Astrocyte of the hippocampus (primary cell): ENCODE measurements at places on chromosomes 2 and 18.
A peak's percentile ranks its signal among the peaks of the same experiment; 100 is the strongest.

- no peak for DNase-seq
Observed at GRCh38 chr2:14552818-14553217, 79.7 kb upstream of the LRATD1 start.

GRCh38 chr2:144679942-144680341 is 160.0 kb upstream of the ZEB2 start:
- no peak for DNase-seq

DNA sequence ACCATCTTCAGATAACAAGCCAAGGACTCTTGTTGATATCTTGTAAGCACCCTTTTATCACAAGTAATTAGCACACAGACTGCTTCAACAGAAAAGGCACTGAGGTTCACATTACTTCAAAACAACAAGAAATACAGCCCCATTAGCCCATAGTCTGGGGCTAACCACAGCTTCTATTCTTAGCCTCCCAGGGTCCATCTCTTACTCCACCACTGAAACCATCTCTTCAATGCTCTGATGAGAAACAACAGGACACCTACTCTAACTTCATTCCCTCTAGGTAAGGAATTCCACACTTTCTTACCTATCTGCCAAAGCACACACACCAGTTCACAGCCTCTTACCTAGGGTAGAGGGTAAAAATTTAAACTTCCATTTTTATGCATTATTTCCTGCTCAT is 26.4 kb upstream of the CYTIP start:
- DNase-seq: no peak

GRCh38 chr2:234496055-234496834 is 636 bp downstream of the ARL4C start:
- DNase-seq: peak; percentile 82

- DNase-seq: peak; percentile 59
Observed at GRCh38 chr2:217835931-217836891, 166.6 kb downstream of the TNS1 start.

- DNase-seq: peak; percentile 75
Observed at GRCh38 chr2:112032689-112033465, 22.2 kb upstream of the TMEM87B start.

DNA sequence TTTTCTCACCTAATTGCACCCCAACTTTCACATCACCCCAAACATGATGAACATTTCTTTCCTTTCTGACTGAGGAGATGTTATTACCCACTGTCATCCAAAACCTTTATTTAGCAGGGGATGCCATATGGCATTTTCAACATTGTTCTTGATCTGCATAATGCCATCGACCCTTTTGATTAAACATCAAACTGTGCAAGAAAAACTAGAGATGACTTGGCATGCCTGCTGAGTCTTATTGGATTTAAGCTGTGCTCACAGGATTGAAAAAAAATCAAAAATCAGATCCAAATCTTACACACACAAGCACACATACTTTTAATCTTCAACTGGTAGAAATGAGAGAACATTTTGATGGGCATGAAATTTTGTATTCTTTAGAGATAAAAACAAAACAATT is 536.0 kb downstream of the TMX3 start:
- DNase-seq: peak; percentile 2

DNA sequence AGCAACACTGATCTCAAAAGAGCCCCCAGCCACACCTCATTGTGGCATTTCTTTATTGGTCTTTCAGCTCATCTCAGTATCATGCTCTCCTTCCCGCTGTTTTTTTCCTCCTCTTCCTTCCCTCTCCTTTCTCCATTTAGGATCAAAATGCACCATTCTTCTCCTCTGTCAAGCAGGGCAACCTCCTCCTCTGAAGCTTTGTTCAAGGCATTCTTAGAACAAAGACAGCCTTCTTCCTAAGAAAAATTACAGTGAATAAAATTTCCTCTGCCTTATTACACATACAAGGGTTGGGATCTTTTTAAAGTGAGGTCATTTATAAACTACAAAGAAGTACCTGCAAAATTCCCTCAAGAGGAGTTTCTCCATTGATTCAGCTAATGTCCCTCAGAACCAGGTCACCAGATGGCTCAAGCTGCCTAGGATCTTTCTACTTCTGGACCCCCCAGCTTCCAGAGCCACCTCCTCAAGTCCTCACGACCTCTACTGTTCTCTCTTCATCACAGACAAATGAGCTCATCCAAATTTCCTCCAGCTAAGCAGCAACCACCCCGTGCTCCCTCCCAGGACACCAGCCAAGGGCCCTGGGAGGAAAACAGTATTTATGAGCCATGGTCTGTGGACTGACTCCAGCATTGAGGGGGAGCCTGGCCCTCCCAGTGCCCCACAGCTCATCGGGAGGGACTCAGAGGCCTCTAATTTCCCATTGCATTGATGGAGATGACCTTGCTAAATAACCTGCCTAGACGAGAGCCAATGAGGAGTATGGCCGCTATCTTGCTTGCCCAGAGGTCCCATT is 18.0 kb downstream of the SFXN5 start:
- DNase-seq: peak; percentile 75

DNA sequence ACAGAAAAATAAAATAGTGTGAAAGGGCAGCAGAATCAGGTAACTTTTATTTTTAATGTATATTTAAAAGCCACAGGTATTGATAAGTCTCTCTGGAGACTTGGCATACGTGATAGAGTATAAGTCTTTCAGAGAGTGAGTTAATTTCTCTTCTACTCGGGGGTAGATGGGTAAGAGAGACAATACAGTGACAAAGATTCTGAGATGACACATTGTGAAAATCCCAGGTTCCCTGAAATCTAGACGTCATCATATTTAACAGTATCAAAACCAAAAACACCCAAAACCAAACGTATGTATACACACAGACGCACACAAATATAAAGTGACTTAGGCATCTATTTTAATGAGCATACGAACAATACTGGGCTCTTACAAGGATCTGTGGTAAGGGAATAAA is 33.3 kb downstream of the NIF3L1 start:
- DNase-seq: no peak

DNA sequence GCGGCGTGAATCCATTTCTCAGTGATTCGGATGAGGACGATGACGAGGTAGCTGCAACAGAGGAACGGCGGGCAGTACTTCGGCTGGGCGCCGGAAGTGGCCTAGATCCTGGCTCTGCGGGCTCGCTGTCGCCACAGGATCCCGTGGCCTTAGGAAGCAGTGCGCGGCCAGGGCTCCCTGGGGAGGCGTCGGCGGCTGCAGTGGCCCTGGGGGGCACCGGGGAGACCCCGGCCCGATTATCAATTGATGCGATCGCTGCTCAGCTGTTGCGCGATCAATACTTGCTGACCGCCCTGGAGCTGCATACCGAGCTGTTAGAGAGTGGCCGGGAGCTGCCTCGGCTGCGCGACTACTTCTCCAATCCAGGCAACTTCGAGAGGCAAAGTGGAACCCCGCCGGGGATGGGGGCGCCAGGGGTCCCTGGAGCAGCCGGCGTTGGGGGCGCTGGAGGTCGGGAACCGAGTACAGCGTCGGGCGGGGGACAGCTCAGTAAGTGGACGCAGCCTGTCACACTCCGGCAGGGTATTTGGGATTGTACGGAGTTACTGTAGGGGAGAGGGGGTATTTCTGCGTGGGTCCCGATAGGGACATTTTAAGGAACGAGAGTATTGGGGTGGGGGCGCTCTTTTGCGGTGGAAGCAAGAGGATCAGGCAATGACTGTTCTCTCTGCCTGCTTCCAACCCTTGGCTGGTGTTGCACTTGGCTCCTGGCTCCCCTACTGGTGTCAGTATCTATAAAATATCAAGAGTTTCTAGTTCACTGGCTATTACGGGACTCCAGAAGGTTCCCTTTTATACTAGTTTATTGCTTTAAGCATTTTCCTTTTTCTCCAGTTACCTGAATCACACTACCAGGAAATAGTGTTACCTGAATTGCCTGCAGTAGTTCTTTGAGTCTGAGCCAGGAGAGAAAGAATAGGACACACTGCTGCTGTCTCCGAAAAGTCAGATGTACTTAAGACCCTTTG is 772 bp downstream of the RELCH start:
- peak; percentile 48 for DNase-seq

DNA sequence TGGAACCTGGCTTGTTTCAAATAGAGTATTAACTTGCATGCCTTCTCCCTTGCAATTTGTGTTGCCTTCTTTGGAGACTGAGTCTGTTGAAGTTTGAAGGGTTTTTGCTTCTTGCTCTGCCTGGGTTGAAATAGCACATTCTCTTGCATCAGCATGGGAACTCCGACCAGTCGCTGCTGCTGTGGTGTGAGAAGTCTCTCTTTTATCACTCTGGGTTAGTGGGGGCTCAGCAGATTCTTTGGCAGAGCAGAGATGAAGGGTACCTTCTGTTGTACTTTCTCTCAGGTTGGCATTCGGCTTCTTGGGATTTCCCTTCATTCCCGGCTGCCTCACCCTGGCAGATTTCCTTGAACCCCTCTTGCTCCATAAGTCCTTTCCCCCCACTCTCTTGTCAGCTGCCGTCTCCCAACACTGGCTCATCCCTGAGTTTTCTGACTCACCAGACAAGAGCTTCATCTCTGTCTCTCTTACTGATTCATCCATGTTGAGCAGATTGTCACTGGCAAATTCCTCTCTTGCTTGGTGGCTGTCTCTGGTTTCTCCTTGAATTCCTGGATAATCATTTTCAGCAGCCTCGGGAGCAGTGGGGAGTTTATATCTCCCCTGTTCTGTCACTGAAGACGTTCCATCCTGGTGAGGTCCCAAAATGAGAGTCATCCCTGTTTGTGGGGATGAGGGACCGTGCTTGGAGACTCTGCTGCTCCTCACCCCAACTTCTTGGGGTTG is 49.9 kb downstream of the ALPK2 start:
- peak; percentile 69 for DNase-seq

GRCh38 chr18:36041146-36041545 is 26.2 kb downstream of the RPRD1A start:
- DNase-seq: no peak

- peak; percentile 75 for DNase-seq
Observed at GRCh38 chr2:224145751-224146355, 106.8 kb upstream of the SERPINE2 start.

DNA sequence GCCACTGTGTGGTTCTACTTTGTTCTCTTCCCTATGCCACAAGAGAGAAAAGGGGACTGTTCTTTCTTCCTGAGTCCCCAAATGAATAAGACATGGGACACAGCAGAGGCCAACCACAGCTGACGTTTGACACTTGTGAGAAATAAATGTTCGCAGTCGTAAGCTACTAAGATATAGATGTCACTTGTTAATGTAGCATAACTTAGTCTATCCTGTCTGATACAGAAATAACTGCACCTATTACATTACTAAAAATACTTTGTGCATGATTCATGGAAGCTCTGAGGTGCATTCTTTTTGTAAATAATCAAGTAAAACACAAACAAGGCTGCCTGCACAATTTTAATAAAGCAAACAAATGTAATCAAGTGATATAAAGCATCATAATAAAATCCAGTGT is 148.8 kb downstream of the NBAS start:
- DNase-seq: no peak

GRCh38 chr2:18265614-18266586 is 294.6 kb downstream of the RDH14 start:
- no peak for DNase-seq

- DNase-seq: no peak
Observed at GRCh38 chr18:54873884-54874255, 45.6 kb downstream of the RAB27B start.

- DNase-seq: peak; percentile 6
Observed at GRCh38 chr2:157592948-157593347, 35.7 kb downstream of the ACVR1C start.

- no peak for DNase-seq
Observed at GRCh38 chr2:8539743-8540551, 141.9 kb upstream of the ID2 start.

- peak; percentile 21 for DNase-seq
Observed at GRCh38 chr2:223486751-223487150, 115.4 kb downstream of the SCG2 start.

DNA sequence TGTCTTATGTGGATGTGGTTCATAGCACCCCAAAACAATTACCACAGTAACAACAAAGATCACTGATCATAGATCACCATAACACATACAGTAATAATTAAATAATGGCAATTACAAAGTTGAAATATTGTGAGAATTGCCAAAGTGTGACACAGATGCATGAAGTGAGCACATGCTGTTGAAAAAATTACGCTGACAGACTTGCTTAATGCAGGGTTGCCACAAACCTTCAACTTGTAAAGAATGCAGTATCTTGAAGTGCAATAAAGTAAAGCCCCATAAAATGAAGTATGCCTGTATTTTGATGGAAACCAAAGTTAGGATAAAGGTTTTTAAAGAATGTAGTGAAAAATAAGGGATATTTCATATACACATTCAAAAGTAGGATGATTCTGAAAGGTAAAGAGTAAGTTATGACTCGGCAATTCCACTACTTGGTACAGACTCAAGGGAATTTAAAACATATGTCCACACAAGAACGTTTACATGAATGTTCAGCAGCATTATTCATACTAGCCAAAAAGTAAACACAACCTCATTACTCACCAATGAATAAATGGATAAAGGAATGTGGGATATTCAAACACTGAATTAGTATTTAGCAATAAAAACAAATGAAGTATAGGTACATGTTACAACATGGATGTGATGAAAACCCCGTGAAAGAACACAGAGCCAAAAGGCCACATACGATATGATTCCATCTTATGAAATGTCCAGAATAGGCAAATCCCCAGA is 61.6 kb downstream of the SCN9A start:
- DNase-seq: peak; percentile 35

DNA sequence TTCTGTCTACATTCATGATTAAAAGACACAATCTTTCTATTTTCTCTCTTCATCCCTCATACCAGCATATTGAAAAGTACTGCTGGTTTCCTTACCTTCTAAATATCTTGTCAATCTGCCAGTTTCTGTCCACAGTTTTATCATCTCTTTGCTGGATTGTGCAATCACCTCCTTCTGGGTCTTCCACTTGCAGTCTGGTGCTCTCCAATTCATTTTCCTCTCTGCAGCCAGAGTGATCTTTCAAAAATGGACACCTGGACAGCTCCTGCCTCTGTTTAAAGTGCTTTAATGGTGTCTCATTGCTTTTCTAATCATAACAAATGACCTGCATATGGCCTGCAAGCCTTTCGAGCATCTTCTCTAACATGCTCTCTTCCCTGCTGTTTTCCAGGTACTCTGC is 94.0 kb downstream of the C1QL2 start:
- no peak for DNase-seq

GRCh38 chr2:71800106-71800809 is 346.9 kb downstream of the DYSF start:
- no peak for DNase-seq

- no peak for DNase-seq
Observed at GRCh38 chr2:178195390-178196166, 1.3 kb downstream of the OSBPL6 start.

- DNase-seq: peak; percentile 63
Observed at GRCh38 chr2:173997753-173998152, 32.6 kb upstream of the SP3 start.

GRCh38 chr2:58215429-58215828 is 25.7 kb downstream of the FANCL start:
- peak; percentile 59 for DNase-seq

DNA sequence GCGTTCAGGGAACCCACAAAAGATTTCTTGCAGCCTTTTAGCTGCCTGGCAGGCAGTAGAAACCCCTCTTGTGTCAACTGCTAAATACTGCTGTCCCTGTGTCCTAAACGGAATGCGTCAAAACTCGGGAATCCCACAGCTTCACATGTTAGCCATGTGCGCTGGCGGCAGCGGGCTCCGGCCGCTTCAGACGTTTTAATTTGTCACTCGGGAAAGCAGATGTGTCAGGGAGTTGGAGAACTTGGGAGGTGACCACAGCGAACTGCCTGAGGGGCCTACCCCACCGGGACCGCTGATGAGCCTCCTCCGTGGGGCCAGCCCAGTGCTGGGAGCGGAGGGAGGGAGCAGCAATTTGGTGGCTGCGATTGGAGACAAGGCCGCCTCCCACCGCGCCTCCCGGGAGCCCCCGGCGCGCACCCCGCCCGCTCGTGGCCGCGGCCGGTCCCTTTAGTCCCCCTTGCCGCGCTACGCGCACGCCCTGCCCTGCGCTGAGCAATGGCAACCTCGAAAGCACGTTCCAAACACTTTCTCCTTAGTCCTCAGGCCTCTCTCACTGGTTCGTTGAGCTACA is 146.1 kb upstream of the SATB2 start:
- DNase-seq: peak; percentile 73
